ENCODE measurements at places on chromosomes 7 and 10.

DNA sequence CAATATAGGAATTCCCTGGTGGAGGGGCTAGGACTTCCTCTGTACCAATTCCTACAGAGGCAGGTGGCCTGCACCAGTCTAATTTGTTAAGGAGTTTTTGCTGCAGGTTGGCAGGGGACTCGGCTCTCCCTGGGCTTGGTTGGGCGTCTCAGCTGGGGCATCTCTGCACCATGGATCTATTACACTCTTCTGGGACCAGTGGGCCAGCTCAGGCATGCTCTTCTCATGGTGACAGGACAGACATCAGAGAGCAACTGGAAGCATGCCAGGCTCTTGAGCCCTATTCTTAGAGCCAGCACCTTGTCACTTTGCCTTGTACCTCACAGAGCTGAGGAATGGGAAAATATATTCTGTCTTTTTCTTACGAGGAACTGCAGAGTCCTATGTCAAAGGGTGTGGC lies 74.6 kb downstream of the SH2D4B start:
- DNase-seq, result no peak

DNA sequence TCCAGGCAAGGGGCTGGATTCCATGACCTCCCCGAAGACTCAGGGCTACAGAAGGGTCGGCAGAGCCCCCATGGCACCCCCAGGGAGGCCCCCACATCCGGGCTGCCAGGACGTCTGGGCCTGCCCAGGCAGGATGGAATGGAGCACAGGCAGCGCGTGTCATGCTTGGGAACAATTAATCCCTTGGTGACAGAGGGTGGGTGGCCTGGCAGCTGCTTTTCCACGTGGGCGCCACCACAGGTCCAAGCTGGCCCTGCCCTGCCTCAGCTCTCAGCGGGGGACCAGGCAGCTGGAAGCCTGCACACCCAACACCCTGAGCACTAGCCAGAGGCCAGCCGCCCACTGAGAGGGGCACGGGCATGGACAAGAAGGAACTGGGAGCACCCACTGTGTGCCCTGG lies 11.4 kb downstream of the ELN start:
- no peak for DNase-seq

DNA sequence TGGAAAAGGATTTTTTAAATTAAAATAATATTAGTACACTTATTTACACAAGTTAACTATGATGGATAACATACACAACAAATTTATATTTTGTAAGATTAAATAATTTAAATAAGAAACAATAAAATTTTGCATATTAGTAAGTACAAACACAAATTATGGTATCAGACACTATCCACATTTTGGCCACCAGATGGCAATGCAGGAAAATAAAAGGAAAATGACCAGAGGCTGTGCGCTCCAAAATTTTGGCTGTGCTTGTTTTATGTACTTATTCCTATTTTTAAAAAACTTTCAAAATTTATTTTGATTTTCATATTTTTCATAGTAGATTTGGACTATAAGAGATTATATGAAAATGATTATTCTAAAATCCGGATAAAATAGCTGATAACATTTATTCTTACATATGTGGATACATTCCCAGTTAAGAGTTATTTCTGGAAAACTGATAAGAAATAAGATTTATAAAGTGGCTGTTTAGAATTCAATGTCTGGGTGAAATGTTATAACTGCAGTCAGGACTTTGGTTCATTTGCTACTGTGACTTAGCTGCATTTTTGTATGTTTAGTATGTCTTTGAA lies 274.7 kb upstream of the HGF start:
- peak; percentile 5 for DNase-seq

GRCh38 chr7:43443381-43443780 lies 139.5 kb upstream of the STK17A start:
- no peak for DNase-seq

DNA sequence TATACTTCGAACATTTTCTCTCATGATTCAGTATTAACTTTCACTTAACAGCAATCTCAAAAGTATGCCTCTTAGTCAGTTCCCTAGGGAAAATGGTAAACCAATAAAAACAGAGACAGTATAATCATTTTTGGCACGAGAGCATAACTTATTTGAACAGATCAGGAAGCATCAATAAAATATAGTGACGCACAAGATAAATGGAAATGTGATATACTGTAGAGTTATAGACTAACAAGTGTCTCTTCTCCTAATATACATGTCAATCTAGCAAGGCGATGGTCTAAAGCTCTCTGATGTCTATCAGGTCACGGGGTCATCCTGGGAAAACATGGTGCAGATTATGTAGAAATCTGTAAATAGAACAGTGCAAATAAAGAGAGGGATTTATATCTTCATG lies 131.6 kb downstream of the HGF start:
- no peak for DNase-seq

DNA sequence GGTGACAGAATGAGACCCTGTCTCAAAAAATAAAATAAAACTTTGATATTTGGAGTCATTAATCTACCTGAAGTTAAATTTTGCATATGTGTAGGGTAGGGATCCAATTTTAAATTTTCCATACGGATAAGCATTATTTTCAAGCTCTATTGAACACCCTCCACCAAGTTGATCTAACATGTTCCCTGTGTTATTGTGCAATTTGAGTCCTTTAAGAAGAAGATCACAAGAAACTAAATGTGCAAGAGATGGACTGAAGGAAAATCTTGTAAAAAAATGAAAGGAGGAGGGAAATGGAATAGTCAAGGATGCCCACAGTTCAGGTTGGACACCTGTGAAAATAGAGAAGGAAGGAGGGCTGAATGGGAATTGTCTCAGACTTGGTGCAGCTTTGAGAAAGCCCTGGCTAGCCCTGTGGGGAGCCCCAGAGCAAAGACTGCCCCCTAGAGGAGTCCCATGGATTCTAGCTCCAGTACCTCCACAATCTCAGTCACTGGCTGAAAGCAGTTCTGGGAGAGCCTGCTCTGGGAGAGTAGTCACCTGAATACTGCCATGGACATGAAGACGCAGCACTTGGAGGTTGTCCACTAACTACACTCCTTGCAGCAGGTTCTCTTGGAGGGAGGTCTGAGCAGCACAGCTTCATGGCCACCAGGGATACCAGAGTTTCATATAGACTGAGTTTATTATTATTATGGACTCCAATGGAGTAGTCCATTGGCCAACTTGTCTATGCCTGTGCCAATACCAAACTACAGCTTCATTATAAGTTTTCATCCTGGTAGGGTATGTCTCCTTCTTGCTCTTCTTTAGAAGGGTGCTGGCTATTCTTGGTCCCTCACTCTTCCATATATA lies 5.7 kb upstream of the TIAL1 start:
- no peak for DNase-seq

DNA sequence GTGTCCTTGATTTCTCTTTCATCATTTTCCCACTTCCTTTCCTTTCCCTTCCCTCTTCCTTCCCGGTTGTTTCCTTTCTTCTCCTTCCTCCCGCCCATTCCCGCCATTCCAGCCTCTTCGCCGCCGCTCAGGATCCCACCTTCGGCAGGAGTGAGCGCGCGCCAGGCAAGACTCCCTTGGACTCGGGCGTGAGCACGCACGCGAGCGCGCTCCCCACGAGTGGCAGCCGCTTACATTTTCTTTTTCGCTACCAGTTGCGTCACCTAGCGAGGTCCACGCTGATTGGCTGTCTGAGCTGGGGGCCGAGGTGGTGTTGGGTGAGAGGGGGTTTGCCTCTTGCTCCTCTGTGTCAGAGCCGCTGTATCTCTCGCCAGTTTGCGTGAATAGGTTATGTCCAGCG lies 11.8 kb downstream of the ZAN start:
- DNase-seq, result no peak

DNA sequence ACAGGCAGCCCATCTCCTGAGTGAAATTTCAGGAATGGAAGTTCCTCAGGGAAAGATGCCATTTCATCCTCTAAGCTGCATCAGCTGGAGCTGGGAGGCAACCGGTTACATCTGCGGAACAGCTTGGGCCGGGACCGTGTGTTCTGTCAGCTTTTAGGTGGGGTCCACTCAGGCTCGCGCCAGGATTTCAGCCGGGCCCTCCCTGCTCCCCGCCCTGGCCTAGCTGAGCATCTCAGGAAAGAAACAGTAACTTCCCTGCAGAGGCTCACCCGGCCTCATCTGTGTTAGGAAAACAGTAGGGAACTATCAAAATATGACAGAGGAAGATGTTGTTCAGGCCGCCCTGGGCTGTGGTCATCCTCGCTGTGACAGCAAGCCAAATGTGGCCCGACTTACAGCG lies 110.4 kb downstream of the TRIL start:
- no peak for DNase-seq

GRCh38 chr7:147861058-147861716 lies 729.4 kb upstream of the C7orf33 start:
- no peak for DNase-seq

- no peak for DNase-seq
These were observed 59.9 kb downstream of the WDFY4 start for GRCh38 chr10:48744587-48744986.

- peak; percentile 34 for DNase-seq
These were observed 46.3 kb upstream of the RNF216 start for GRCh38 chr7:5827755-5828154.
